T-helper 22 cell (primary cell): ENCODE measurements at places on chromosomes 2 and 18.

GRCh38 chr2:174343343-174343622, 8.5 kb downstream of the SP9 start:
- no peak for DNase-seq

GRCh38 chr2:20560011-20560410, 90.9 kb downstream of the HS1BP3 start:
- no peak for DNase-seq

GRCh38 chr2:230849633-230850357, 14.9 kb upstream of the ITM2C start:
- peak; percentile 34 for DNase-seq

DNA sequence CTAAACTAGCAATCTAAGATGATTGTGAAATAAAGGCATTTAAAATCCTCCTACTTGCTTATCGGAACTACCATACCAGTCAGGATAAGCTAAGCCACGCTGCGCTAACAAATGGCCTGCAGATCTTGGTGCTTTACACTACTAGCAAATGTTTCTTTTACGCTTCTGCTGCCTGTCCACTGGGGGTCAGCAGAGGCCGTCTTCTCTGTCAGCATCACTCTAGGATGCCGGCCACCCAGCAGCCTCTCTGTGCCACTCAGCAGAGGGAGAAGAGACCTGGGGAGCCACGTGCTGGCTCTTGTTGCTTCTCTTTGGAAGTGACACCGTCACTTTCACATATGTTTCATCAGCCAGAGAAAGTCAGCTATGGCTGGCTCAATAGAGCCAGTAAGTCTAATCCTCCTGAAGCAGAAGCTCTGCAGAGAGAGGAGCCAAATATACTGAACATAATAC, 36.6 kb downstream of the COPS8 start:
- no peak for DNase-seq

DNA sequence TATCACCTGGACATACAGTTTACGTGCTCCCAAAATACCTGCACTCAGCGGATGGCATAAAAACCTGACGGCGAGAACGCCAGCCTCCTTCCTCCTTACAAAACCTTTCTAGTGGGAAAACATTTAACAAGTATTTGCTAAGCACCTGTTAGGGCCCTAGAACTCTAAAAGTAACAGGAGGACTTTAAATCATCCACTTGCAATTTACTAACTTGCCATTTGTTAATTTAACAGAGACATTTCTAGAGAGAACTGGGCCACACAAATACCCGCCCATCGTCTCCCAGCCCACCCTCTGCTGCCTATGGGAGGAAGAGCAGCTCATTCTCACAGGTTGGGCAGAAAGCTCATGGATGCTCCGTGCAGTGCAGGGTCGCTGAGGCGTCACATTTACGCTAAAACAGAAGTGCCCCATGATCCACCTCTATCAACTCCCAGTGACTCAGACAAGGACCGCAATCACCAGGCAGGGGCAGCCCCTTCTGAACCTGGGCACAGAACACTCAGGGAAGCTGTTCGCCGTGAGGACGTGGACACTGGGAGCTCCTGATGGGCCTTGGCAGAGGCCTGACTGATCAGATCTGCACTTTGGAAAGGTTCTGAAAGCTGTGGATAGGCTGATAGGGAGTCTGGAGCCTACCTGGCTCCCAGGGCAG, 106.9 kb downstream of the HDAC4 start:
- DNase-seq = peak; percentile 45

DNA sequence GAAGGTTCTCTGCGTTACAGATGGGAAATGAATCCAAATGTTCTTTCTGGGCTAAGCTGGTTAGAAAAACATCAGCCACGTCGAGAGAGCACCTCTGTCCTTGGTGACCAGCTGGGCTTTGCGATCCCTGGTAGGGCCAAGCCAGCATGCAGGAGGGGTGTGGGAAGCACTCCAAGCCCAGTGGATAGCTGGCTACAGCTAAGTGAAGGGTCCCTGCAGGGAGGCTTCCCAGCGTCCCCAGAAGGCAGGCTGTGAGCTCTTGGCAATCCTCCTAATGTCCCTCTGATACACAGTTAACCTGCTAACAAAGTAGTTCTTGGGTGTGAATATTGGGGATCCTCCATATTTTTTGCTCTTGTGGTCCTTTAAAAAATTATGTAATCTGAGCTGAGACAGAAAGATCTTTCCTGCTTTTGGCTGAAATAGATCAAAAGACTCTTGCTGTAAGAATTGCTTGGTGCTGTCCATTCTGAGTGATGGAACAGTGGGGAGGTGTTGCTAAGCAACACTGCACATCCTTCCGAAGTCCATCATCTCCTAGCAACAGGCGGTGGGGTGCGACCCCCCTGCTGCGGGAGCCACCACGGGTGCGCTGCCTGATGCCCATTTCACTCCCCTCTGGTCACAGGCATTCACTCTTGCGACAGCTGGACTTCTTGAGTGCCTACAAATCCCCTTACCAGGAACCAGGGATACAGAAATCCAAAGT, 88.5 kb upstream of the UXS1 start:
- no peak for DNase-seq

- DNase-seq = no peak
These were observed 636.2 kb downstream of the NRXN1 start for GRCh38 chr2:50395605-50396297.

GRCh38 chr2:9944330-9944758, 7.1 kb upstream of the GRHL1 start:
- DNase-seq = no peak

GRCh38 chr2:27765621-27766286, 5.8 kb upstream of the MRPL33 start:
- DNase-seq = peak; percentile 14

- DNase-seq = no peak
These were observed 89.5 kb downstream of the ACKR3 start for GRCh38 chr2:236658974-236659757.
